ENCODE measurements at places on chromosomes 16 and 17.

DNA sequence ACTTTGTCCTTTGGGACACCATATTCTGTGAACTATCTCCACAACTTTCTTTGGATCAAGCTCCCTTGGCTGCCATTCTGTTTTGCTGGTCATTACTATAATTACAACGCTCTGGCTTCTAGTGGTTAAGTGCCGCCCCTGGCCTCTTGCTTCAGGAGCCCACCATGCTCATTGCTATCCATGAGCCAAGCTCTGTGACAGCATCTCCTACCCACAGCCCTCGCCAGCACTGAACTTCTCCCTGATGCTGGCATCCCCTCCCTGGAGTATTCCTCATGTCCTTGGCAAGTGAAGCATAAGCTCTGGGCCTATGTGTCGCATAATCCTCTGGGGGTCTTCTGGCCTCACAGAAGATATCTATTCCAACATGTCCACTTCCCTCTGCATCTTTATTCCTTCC, 60.6 kb upstream of the DHX40 start:
- no peak for DNase-seq

DNA sequence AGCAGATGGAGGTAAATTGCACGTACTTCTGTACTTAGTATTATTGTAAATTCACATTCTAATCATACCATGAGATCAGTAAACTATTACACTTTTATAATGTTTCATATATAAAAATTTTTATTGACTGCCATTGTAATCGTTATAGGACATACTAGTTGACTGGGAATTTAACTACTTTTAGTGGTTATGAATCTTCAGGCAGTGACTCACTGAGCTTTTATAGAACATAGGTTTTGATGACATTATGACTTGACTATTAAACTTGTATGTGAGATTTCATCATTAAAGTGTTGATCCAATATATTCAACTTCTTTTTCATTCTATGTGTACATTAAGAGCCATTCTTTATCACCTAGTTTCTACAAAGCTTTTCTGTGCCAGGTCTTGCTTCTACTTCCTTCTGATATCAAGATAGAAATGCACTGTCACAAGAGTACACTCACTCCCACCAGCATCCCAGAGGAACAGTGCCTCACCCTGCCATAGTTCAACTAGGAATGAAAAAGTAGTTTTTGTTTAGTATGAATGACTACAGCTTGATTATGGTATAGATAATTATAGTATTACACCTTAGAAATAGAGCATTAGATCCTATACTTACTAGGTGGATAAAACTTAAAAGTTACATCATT, 142.4 kb upstream of the RBL2 start:
- no peak for DNase-seq

GRCh38 chr17:58412961-58413586, 4.3 kb downstream of the RNF43 start:
- no peak for DNase-seq

GRCh38 chr16:515175-515938, 12.2 kb upstream of the CAPN15 start:
- DNase-seq: no peak

DNA sequence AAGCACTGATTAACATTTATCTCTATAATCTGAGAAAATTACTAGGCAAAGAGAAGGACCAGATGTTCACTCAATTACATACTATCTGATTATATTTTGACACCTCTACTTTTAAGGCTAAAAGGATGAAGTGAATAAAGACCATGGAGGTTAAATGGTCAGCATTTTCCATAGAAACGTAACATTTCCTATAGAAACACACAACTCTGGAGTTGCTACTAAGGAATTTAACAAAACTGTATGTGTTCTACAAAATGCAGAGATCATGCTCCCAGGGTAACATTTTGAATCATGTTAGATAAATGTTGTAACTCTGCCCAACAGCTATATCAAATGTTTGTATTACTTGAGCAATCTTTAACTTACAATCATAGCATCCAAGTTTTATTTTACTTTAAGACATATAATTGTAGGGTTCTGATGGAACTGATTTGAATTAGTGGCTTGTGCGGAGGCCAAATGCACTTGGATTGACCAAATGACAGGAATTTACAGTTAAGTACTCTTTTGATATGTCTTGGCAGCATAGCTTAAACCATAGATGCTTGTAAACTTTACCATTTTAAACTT, 97.7 kb downstream of the RPGRIP1L start:
- no peak for DNase-seq

- DNase-seq: no peak
Measured at GRCh38 chr16:55703003-55704001, 47.5 kb downstream of the SLC6A2 start.

- DNase-seq: no peak
Measured at GRCh38 chr17:50710650-50711049, 2.9 kb upstream of the ANKRD40 start.

DNA sequence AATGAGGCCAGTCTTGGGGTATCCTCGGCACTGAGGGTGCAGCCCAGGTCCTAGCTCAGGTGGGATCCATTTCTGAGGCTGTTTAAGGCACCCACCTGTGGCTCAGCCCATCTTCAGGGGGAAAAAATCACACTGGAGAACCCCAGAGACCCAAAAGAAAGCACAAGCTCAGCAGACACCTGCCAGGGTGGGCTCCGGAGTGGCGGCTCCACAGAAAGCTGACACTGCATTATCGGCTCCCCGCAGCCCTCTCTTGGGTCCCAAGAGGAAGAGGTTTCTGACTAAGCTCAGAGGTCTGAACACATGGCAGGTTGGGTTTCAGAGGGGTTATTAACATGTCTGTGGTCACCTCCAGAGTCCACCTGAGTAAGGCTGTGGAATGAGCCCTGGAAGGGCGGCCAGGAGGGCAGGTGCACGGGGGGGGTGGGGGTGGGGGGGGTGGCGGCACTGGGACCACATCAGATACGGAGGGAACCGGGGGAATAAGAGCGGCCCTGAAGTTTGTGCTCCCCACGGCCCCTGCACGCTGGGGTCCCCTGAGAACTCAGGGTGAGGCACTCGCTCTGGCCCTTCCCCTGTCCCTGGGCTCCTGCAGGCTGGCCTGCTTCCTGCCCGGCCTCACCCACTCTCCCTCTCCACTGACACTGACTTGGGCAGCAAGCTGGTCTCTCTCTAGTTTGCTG, 79.5 kb downstream of the TIMM22 start:
- no peak for DNase-seq

DNA sequence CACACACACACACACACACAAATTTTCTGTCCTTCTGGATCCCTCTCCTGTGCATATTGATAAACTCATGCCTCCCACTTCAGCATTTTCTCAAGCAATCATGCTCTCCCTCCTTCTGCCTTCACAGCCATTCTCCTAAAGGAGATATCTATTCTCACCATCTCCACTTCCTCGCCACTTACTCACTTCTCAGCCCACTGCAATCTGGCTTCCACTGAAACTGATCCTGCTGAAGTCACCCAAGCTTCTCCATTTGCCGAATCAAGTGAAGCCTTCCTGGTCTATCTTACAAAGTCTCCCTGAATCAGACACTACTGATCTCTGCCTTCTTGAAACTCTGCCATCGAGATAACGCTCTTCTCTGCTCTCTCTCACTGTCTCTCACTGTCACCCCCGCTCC, 54.0 kb upstream of the GNAO1 start:
- no peak for DNase-seq

GRCh38 chr16:8194794-8195193, 395.5 kb downstream of the TMEM114 start:
- no peak for DNase-seq

DNA sequence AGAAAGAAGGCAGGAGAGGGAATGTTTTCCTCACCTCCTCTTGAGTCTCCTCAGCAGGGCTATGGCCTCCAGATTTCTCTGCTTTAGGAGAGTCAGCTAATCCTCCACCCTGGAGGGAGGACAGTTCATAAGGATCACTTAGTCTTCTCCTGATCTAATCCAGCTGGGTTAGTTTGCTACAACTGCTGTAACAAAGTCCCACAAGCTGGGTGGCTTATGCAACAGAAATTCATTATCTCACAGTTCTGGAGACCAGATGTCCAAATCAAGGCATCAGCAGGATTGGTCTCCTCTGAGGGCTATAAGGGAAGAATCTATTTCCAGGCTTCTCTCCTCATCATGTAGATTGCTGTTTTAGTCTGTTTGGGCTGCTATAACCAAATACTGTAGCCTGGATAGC, 40.6 kb upstream of the XYLT1 start:
- no peak for DNase-seq

GRCh38 chr16:89971495-89972243, 23.1 kb downstream of the DEF8 start:
- no peak for DNase-seq

GRCh38 chr17:36856222-36856621, 81.1 kb upstream of the LHX1 start:
- DNase-seq: no peak

DNA sequence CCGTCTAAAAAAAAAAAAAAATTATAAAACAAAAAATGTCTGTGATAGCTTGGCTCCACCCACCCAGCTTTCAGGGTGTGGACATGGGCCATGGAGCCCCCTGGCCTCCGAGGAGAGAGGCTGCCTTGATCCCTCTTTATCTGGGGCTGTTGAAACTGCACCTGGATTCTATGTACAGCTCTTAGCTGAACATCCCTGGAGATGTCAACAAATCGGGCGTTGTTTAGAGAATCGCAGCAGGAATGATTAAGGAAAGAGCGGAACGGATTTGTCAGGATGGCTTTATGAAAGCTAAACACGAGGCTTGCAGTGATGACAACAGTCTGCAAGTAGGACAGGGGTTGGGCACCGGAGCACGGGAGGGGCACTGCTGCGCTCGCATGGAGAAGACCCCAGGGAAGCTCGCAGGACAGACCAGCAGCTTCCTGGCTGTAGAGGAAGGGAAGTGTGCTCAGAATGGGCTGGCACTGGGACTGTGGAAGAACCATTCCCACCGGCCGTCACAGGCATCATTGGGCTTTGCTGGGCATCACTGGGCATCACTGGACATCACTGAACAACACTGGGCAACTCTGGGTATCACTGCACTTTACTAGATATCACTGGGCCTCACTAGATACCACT, 195.8 kb upstream of the FOXF1 start:
- DNase-seq: no peak

GRCh38 chr16:6165330-6165979, 1067.9 kb upstream of the EEF2KMT start:
- DNase-seq: no peak

DNA sequence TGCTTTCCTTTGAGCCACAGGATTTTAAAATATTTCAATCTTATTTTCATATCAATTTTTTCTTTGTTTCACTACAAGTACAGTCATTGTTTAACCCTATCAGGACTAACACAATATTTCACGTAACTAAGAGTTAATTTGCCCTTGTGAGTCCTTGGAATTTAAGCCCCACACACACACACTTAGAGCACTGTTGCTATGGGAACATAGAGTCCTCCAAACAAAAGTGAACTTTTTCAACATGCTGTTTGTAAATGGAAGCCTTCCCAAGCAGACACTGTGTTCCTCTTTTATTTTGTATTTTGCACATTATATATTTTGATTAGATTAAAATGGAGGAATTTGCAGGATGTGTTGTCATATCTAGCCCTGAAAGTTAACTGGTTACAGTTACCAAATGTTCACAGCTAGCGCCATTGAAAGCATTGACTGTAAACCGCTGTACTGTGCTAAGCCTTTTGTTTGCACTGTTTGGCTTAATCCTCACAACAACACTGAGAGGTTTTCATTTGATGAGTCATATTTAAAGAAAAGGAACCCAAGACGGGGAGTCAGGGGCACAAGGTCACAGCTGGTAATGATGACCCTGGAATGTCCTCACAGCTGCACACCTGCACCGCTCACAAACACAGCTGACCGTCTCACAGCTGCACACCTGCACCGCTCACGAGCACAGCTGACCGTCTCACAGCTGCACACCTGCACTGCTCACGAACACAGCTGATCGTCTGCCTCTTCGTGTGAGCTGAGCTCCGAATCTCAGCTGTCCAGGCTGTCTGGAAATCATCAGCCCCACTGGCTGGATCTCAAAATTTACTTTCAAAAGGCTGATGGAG, 6.3 kb downstream of the HSBP1 start:
- DNase-seq: peak; percentile 50

- no peak for DNase-seq
Measured at GRCh38 chr17:17815436-17816200, 21.2 kb downstream of the SREBF1 start.

DNA sequence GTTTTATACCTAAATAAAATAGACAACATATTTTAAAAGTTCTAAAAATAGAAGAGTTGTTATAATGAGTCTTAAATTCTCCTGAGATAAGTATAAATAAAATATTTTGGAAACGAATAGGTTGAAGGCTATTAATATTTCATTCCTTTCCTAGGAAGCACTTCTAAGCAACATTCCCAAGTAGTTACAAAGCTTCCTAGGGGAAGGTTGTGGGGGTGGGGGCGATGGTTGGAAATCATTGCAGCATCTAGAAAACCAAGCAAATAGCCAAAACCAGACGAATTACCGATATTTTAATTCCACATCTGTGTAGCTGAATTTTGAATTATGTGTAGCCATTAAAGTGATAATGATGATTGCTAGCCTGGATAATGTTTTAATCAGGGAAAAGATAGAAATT, 26.9 kb downstream of the PTRH2 start:
- DNase-seq: no peak

- no peak for DNase-seq
Measured at GRCh38 chr16:81669473-81670350, 109.4 kb upstream of the PLCG2 start.

DNA sequence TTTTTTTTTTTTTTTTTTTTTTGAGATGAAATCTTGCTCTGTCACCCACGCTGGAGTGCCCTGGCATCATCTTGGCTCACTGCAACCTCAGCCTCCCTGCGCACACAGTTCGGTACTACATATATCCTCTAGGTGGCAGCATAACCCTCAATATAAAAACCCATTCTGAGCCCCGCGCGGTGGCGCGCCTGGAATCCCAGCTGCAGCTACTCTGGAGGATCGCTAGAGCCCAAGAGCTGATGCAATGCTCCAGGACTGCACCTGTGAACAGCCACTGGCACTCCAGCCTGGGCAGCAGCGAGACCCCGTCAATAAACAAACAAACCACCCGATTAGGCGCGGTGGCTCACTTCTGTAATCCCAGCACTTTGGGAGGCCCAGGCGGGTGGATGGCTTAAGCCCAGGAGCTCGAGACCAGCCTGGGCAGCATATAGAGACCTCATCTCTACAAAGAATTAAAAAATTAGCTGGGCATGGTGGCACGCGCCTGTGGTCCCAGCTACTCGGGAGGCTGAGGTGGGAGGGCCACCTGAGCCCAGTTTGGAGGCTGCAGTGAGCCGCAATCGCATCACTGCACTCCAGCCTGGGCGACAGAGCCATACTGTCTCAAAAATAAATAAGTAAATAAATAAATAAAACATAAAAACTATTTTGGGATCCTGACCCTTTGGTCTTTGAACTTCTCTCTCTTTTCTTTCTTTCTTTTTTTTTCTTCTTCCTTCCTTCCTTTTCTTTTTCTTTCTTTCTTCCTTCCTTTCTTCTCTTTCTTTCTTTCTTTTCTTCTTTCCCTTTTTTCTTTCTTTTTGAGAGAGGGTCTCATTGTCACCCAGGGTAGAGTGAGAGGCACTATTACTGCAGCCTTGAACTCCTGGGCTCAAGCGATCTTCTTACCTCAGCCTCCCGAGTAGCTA, 15.4 kb upstream of the AKAP10 start:
- DNase-seq: peak; percentile 97

DNA sequence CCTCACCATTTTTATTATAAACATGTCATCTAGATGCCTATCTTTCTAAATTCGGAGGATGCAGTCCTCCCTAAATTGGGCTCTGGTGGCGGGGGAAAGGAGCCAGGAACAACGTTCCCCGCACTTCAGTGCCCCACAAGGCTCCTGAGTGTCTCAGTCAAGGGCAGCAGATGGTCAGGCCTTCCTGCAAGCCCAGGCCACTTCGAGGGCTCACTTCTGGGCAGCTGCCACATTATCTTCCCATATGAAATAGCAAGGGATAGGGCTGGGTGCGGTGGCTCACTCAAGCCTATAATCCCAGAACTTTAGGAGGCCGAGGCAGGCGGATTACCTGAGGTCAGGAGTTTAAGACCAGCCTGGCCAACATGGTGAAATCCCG, 32.3 kb downstream of the FBXO31 start:
- no peak for DNase-seq

All from NCI-H748 treated with DMSO at 0.1 percent for 48 hours (cell line).